Right ventricle myocardium inferior (tissue), 1 donor: ENCODE measurements at places on chromosomes 6 and 20. TPM values are rescaled to one million over a fixed set of nuclear protein-coding genes. Genes with fewer than 3 reads are reported as not detected.

GRCh38 chr6:26088344-26088743 is 1.1 kb downstream of the HFE start:
- no peak for DNase-seq

DNA sequence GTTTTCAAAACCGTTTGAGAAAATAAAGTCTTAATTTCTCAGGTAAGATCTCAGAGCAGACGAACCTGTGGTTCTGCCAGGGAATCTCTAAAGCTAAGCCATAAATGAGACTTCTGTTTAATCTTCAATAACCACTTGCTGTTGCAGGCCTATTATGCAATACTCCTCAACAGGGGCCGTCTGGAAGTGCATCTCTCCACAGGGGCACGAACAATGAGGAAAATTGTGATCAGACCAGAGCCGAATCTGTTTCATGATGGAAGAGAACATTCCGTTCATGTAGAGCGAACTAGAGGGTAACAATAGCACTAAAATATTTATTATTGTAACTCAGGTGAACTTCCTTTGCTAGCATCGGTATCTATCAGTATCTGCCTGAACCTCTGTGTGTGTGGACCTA is 223.7 kb downstream of the ARHGAP18 start:
- no peak for DNase-seq

DNA sequence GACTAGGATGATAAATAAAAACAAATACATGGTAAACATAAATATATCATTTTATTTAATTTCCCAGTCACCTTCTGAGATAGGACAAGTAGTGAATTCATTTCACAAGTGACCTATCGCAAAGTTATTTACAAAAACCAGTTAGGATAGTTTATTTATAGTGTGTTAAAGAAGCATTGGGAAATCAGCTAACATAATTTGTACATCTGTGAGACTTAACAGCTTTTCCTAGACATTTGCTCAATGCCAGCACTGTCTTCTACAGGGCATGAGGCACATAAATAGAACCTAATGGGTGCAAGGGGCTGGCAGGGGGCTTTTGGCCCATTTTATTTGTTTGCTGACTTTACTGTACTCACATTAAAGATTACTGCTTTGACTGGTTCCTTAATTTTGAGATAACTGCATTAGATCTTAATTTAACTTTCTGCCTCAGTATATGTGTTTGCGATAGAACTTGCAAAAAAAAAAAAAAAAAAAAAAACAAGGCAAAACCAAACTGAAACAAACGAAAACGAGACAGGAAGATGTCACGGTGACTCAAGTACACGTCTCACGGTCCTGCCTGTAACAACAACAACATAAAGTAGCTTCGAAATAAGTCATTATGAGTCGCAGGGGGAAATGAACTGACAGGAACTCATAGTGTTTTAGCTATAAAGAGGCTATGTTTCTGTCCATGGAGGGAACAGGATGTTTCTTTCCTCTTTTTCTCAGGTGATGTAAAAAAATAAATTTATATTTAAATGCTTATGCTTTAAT is 133.7 kb upstream of the GMDS start:
- no peak for DNase-seq

DNA sequence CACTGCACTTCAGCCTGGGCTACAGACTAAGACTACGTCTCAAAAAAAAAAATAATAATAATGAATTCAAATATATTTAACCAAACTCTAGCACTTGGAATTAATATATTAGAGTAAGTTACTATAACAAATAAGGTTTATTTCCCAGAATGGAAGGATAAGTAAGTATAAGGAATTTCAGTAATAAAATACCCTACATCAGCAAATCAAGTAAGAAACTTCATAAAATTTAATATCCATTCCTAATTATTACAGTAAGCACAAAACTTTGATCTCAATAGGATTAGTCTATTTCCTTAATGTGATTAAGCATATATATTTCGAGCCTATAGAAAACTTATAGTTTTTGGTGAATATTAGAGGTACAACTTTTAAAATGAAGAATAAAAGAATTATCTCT is 36.7 kb upstream of the SDHAF4 start:
- no peak for DNase-seq

GRCh38 chr6:9138936-9139335 is 703.6 kb upstream of the SLC35B3 start:
- DNase-seq, result no peak

DNA sequence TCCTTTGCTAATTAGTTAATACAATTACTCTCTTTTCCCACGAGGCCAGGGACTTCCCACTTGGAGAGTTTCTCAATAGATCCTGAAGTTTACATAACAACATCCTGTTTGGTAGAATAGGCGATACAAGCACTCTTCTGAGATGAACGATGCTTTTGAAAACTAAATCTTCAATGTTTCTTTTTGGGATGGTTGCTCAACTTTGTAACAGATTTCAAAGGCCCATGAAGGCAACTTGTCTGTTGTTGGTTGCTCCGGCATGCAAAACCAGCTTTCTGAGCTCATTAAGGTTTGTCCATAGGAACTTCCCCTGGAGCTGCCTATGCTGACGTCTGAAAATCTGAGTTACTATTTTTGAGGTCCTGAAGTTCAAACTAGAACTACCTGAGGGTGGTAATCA is 25.9 kb upstream of the ROS1 start:
- DNase-seq, result no peak

SIRPD gene
- not detected for total RNA-seq

- no peak for DNase-seq
Observed at GRCh38 chr20:21103582-21104465, 2.3 kb downstream of the LINC00237 start.

DNA sequence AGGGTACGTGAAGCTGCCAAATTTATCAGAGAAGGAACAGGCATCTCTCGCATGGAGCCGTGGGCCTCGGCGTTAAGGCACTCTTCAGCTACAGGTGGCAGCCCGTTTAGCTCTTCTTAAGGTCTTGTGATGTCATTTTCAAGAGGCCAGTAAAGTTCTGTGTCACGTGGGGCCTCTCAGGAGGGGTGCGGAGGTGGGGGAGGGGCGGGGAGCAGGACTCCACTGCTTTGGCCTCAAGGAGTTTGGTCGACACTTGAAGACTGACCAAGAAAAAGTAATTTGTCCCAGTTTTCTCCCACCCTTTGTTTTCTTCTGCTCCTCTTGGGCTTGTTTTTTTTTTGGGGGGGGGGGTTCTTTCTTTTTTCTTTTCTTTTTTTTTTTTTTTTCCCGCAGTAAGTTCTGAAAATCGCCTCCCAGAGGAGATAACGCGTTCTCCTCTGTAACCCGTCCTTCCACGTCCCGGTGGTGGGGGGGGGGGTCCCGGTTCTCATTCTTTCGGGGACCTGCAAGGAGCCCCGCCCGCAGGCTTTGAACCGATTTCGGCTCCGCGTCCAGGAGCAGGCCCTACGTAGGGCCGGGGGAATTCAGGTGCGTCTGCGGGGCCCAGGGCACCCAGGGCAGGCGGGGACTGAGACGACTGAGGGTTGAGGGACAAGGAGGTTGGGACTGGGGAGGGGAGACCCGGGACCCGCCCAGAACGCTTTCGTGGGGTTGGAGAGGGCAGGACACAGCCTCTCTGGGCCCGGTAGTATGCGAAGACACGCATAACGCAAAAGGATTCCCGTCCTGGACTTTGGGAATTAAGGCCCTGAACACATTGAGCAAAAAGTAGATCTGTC is 26.0 kb downstream of the GPX6 start:
- no peak for DNase-seq

DNA sequence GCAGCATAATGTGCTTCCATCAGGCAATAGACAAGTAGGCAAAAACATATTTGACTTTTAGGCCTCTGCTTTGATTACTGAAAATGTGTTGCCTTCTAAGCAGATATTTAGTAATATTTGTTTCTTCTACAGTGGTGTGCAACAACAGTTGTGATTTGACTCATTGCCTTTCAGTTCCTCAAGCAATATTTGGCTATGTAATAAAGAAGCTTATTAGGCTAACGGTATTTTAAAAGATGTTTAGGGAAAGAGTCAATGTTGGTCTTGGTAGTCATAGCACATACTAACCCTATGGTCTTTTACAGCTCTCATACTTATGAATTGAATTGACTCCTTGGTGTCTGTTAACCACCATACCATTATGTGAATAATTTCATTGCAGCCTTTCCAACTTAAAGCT is 124.1 kb downstream of the GRIK2 start:
- no peak for DNase-seq

DNA sequence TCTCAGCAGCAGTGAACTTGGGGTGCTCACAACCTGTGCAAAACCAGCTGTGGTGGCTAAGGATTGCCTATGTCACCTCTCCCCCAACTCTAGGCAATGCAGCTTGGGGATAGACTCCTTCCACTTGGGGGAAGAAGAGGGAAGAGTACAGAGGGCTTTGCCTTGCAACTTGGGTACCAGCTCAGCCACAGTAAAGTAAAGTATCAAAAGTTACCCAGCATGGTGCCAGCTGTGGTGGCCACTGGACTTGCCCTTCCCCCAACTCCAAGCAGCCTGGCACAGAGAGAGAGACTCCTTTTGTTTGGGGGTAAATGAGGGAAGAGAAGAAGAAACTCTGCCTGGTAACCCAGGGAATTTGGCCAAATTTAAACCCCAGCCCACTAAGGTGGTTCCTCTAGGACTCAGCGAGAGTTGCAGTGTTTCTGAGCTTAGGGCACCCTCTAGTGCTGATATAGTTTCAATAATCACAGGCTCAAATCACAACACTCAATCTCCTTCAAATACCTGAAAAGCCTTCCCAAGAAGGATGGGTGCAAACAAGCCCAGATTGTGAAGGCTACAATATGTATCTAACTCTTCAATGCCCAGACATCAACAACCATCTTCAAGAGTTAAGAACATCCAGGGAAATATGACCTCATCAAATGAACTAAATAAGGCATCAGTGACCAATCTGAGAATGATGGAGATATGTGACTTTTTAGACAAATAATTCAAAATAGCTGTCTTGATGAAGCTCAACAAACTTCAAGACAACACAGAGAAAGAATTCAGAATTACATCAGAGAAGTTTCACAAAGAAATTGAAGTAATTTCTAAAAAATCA is 7.6 kb upstream of the DEFB129 start:
- no peak for DNase-seq

DNA sequence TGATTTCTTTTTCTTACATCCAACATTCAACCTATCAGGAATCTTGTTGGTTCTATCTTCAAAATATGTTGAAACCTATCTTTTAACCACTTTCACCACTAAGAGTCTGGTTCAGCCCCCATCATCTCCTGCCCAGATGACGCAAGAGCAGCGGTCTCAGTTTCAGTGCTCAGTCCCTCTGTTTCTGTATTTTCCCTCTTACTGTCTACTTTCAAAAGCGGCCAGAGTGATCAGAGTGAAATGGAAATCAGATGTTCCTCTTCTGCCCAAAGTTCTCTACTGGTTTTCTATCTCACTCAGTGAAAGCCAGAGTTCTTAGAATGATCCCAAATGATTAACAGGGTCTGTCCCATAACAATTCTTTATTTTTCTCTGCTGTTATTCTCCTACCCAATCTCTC is 147.9 kb upstream of the PDE7B start:
- DNase-seq, result no peak

BTN1A1 gene
- not detected for total RNA-seq

DNA sequence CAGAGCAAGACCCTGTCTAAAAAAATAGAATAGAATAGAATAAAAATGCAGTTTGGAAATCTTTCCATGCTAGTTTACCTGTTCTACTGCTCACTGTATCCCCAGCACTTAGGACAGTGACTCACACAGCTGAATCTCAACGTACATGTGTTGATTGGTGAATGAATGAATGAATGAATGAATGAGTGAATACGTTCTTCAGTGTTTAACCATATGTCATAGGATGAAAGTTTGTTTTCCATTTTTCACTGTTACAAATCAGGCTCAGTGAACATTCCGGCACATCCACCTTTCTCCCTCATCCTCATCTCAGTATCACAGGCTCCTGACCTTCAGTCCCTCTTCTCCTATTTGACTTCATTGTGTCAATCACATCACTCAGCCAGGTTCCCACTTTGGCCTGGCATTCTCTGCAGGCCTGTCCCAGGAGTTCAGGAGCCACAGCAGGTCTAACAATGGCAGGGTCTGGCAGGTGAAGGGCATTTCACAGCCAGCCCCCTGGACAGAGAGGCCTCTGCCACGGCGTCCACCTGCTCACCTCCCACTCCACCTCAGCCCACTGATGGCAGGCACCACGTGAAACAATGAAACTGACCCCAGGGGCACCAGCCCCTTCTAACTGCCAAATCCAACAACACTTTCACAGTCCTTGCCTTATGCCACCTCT is 7.9 kb downstream of the ZC3H12D start:
- DNase-seq, result no peak

- DNase-seq, result no peak
Observed at GRCh38 chr6:227074-227782, 65.1 kb upstream of the DUSP22 start.
